ENCODE measurements at places on chromosomes 7 and 10.

DNA sequence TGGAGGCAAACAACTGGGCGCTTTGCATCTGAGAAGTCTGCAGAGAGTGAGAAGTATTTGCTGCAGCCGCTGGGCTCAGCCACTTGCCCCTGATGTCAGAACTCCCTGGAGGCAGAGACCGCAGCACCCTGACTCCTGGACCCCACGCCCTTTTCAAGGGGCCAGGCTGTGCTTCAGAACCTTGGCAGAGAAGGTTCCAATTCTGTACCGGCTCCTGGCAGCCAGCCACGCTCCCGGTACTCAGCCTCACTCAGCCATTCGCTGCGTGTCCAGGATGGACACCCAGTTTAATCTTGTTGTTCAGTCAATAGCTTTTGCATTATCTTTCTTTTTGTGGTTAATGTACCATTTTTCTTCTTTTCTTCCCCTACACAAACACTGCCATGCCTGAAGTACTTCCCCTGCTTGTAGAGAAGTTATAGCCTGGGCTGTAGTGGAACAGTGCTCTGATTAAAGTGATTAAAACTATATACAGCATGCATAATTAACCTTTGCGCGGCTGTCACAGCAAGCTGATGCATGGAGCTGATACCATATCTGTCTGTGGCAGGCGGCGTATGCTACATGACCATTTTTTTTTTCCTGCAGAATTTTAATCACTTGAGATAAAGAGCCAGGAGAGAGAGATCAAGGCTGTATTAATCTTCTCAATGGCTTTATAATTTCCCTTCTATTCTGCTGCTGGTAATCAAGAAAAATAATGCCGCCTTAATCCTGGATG, 578.5 kb downstream of the SDK1 start:
- peak; percentile 49 for DNase-seq

DNA sequence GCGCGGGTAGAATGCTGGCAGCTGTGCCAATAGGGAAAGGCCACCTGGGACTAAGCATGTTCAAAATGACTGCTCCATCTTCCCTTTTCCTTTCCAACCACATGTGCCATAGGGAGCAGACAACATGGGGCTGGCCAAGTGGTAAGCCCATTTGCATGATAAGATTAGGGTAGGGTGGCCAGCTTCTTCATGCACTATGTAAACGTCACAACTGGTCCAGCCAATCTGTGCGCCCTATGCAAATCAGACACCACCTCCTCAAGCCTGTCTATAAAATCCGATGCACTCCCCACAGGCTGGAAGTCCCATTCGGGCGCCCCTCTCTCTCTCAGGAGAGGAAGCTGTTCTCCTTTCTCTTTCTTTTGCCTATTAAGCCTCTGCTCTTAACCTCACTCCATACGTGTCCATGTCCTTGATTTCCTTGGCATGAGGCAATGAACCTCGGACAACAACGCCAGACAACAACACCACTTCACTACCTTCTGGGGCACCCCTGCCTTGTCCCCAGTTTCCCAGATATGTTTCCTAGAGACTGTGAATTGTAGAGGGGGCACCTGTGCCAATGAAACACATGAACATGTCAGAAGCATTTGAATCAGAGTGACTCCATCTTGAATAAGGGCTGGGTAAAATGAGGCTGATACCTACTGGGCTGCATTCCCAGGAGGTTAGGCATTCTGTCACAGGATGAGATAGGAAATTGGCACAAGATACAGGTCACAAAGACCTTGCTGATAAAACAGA, 19.1 kb upstream of the EXOC6 start:
- DNase-seq = no peak

GRCh38 chr7:143499246-143499645, 21.6 kb downstream of the TAS2R41 start:
- no peak for DNase-seq

DNA sequence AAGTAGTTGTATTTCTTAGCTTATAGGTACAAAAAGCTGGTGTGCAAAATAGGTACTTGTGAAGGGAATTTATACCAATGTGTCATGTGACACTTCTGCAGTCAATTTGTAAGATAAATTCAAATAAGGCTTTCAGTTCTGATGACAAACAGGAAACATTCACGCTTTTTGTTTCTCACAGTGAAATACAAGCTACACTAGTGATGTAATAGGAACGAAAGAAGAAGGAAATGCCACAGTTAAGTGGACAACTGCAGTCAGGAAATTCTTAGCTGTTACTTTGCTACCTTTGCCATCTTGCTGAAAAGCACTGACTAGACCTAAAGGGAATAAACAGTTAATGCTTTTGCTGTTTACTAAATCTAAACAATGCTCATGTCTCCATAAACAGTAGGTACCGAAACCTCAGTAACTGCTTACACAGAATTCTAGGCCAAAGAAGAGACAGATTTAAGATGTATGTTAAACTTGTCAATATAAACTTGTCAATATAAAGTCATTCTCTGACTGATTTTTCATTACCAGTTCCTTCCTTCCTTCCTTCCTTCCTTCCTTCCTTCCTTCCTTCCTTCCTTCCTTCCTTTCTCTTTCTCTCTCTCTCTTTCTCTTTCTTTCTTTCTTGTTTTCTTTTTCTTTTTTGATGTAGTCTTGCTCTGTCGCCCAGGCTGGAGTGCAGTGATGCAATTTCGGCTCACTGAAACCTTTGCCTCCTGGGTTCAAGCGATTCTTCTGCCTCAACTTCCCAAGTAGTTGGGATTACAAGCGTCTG, 10.1 kb downstream of the OTUD1 start:
- DNase-seq = no peak

DNA sequence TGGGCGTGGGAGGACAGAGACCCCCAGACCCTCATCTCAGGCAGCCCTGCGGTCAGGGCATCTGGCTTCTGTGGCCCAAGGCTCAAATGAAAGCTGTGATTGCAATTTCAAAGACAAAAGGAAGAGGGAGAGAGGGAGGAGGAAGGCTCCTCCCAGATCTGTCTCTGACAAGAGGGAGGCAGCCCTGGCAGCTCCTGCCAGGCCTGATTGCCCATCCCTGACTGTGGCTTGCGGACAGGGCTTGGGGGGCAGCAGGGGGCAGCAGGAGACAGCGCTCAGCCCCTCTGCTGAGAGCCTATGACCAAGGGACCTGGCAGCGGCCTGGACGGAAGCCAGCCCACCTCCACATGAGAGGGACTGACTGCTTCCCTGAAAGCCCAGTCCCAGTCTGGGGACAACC, 91.8 kb downstream of the PTPRN2 start:
- peak; percentile 79 for DNase-seq

- DNase-seq = no peak
Observed at GRCh38 chr7:146359176-146359575, 242.6 kb downstream of the CNTNAP2 start.

DNA sequence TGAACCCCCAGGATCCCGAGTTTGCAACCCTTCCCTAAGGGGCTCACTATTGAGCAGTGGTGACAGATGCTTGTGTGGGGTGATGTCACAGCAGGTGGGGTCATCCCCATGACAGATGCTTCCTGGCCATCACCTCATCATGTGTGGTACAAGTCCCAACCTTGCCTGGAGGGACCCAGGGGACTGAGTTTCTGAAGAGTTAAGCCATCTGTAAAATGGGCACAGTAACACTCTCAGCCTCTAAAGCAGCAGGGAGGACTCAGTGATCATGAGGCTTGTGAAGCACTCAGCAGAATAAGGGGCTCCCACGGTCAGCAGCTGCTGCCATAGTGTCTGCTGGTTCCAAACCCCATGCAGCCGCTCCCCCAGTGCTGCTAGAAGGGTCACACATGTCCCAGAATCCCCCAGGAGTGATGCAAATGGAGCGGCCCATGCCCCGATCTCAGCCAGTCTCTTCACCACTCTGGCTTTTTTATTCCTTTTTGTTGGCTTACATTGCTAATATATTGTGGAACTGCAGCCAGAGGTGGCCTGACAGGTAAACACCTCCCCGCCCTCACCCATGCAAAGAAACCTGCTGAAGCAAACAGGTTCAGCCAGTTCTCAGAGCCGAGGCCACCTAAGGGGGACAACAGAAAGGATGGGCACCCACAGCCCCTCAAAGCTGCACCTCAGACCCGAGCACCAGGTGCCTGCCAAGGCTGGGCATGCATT, 102.1 kb upstream of the PDGFA start:
- DNase-seq = no peak
